ENCODE measurements at places on chromosomes 16 and 17.

- no peaks in the 10 kb centered on the region for H3K4me1 ChIP-seq
- H3K27ac ChIP-seq = no peak overlapping the region
- H3K36me3 ChIP-seq = peaks cover 21% of the 10 kb centered on the region
These were observed 165.8 kb upstream of the ZNF267 start for GRCh38 chr16:31707743-31708335.

DNA sequence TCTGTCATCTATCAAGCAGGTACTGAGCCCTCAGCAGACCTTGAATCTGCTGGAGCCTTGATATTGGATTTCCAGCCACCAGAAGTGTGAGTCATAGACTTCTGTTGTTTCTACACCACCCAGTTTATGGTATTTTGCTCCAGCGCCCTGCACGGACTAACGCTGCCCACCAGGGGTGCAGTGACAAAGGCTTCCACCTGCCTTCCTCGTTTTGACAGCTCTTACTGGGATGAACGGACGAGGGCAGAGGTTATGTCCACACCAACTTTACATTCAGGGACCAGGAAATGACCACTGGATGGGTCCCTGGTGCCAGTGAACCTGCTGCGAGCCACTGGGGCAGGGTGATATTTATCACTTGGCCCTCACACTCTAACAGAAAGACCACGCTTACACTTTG, 66.6 kb upstream of the CBX4 start:
- no peak overlapping the region for H3K27ac ChIP-seq
- no peaks in the 10 kb centered on the region for H3K36me3 ChIP-seq
- H3K4me3 ChIP-seq = no peak overlapping the region

GRCh38 chr16:65743558-65743957, 621.7 kb upstream of the CDH11 start:
- no peak for DNase-seq
- H3K36me3 ChIP-seq = no peaks in the 10 kb centered on the region
- no peaks in the 10 kb centered on the region for H3K27me3 ChIP-seq
- no peak overlapping the region for H3K27ac ChIP-seq

- no peak for DNase-seq
- H3K36me3 ChIP-seq = no peaks in the 10 kb centered on the region
- H3K4me1 ChIP-seq = no peaks in the 10 kb centered on the region
These were observed 469.6 kb downstream of the SLC39A11 start for GRCh38 chr17:72622661-72623433.

DNA sequence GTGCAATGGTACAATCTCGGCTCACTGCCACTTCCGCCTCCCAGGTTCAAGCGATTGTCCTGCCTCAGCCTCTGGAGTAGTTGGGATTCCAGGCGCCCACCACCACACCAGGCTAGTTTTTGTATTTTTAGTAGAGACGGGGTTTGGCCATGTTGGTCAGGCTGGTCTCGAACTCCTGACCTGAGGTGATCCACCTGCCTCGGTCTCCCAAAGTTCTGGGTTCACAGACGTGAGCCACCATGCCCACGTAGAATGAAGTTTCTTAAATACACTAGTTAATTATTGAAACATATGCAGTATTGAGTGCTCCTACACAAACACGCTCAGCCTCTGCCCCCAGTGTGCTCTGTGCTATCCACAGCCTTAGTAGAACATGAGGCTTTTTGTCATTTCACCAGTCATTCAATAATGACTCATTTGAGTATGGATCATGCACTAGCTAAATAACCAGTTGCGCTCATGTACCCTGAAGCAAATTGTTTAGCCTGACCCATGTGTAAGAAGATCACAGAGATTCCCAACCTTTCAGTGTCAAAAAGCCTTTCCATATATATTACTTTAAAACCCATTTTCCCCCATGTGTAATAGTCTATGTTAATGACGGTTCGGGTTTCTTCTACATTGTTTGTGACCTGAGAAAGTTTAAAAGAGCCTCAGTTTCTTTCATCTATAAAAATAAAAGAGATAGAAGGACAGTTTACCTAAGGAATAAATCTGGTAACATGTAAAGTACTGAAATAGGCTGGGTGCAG, 49.7 kb downstream of the TUBD1 start:
- H3K27me3 ChIP-seq = no peaks in the 10 kb centered on the region
- peak overlapping the region; percentile 56 for H3K4me3 ChIP-seq
- H3K27ac ChIP-seq = peak overlapping the region; percentile 99
- no peaks in the 10 kb centered on the region for H3K36me3 ChIP-seq
- DNase-seq = no peak
- H3K4me1 ChIP-seq = peaks cover 24% of the 10 kb centered on the region

GRCh38 chr17:69228576-69228975, at the start of gene ABCA10:
Gene ABCA10 (minus strand): TSS chr17:69228824. CDS start chr17:69225358, 3,466 bp downstream.
- no peaks in the 10 kb centered on the region for H3K4me1 ChIP-seq
- no peaks in the 10 kb centered on the region for H3K27me3 ChIP-seq
- no peaks in the 10 kb centered on the region for H3K36me3 ChIP-seq
- DNase-seq = no peak
- H3K4me3 ChIP-seq = peak within 1 kb of the TSS; percentile 13
